Hepatocyte (in vitro differentiated cells): ENCODE measurements at places on chromosomes 13 and 19.

DNA sequence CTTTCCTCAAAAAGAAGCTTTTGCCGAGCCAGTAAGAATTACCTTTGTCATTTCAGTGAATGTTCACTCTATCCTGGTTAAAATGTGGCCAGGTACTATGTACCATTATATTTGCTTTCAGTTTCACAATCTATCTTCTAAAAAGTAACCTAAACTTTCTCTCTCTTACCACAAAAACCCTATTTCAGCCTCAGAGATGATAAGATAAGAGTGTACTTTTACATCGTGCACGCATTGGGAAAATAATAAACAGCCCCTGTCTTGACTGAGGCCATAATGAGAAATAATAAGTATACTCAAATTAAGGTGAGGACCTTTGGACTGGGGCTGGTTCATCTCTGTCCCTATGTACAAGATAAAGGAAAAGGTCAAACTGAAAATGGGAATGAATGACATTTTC is 77.7 kb downstream of the ZNF726 start:
- no peak for DNase-seq
- H3K4me3 ChIP-seq, result no peak overlapping the region
- H3K27ac ChIP-seq, result no peak overlapping the region
- H3K36me3 ChIP-seq, result no peaks in the 10 kb centered on the region
- H3K4me1 ChIP-seq, result no peaks in the 10 kb centered on the region

GRCh38 chr19:14525729-14526128 is 3.7 kb upstream of the TECR start:
- H3K36me3 ChIP-seq, result no peaks in the 10 kb centered on the region
- peak overlapping the region; percentile 70 for H3K27ac ChIP-seq
- H3K4me1 ChIP-seq, result no peaks in the 10 kb centered on the region
- no peaks in the 10 kb centered on the region for H3K27me3 ChIP-seq
- no peak for DNase-seq

DNA sequence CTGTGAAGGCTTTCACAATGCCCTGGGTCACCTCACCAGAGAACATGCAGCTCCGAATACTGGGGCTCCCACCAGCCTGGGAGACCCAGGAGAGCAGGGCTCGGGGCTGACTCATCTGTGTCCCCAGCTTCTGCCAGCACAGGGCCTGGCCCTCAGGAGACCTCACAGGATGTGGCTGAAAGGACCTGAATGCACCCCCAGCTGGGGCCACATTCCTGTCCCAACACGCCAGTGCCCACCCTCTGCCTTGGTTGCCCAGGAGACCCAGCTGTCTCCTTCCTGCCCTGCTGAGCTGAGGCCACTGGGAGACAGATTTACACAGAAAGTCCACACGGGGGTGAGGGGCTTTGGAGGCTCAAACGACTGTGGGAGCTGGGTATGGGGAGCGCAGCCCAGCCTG is 11.9 kb downstream of the BCAT2 start:
- peaks cover 4% of the 10 kb centered on the region for H3K4me1 ChIP-seq
- no peak overlapping the region for H3K27ac ChIP-seq
- no peak overlapping the region for H3K4me3 ChIP-seq
- DNase-seq, result no peak
- no peaks in the 10 kb centered on the region for H3K27me3 ChIP-seq

- no peak overlapping the region for H3K4me3 ChIP-seq
- no peaks in the 10 kb centered on the region for H3K27me3 ChIP-seq
- H3K4me1 ChIP-seq, result peaks cover 10% of the 10 kb centered on the region
- H3K36me3 ChIP-seq, result no peaks in the 10 kb centered on the region
Observed at GRCh38 chr19:16830679-16831078, 1.5 kb downstream of the SIN3B start.

DNA sequence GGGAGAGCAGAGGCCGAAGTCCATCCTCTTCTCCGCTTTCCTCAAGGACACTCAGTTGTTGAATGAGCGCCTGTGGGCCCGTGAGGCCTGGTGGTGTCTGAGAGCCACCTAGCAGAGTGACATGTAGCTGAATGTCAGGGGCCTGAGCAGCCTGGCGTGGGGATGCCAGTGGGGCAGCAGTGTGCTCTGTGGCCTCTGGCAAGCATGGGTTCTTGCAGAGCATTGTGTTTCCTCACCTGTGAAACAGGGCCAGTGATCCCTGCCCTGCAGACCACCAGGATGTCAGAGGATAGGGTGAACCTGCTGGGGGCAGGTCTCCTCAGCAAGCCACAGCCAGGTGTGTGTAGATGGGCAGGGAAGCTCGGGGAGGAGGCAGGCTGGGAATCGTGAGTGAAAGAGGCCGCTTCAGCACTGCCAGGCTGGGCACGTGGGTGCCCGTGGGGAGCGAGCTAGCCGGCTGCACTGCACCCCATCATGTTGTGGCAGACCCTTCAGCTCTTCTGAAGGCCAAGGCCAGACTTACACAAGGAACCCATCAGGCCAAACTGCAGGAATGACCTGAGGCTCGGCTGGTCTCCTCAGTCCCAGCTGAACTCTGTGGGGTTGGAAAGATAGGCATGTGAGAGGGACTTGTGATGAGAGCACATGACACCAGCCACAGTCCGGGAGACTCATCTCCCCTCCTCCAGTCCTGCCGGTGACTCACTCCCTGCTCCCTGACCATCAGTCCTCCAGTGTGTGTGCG is 5.0 kb downstream of the PPP1R37 start:
- H3K27me3 ChIP-seq, result no peaks in the 10 kb centered on the region
- no peaks in the 10 kb centered on the region for H3K36me3 ChIP-seq
- peak; percentile 92 for DNase-seq
- peaks cover 72% of the 10 kb centered on the region for H3K4me1 ChIP-seq
- peak overlapping the region; percentile 94 for H3K27ac ChIP-seq
- no peak overlapping the region for H3K4me3 ChIP-seq

DNA sequence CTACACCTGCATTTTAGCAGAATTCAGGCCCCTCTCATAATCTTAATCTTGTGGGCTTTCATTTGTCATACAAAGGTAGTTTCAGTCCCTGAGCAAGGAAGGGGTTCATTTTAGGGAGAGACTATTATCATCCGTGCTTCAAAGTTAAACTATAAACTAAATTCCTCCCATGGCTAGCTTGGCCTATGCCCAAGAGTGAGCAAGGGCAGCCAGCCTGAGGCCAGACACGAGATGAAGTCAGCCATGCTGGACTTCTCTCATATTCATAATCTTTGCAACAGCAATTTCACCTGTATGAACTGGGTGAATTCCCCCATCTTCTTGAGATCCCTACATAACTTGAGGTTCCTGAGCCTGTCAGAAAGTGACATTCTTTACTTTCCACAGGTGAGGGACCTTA is 13.0 kb downstream of the ERICH4 start:
- no peak for DNase-seq
- H3K4me3 ChIP-seq, result no peak overlapping the region
- H3K4me1 ChIP-seq, result no peaks in the 10 kb centered on the region
- H3K36me3 ChIP-seq, result no peaks in the 10 kb centered on the region
- H3K27ac ChIP-seq, result no peak overlapping the region
- H3K27me3 ChIP-seq, result no peaks in the 10 kb centered on the region

- H3K27me3 ChIP-seq, result no peaks in the 10 kb centered on the region
- H3K27ac ChIP-seq, result no peak overlapping the region
- H3K4me1 ChIP-seq, result peaks cover 5% of the 10 kb centered on the region
Observed at GRCh38 chr13:20810808-20811207, 37.0 kb upstream of the EEF1AKMT1 start.

DNA sequence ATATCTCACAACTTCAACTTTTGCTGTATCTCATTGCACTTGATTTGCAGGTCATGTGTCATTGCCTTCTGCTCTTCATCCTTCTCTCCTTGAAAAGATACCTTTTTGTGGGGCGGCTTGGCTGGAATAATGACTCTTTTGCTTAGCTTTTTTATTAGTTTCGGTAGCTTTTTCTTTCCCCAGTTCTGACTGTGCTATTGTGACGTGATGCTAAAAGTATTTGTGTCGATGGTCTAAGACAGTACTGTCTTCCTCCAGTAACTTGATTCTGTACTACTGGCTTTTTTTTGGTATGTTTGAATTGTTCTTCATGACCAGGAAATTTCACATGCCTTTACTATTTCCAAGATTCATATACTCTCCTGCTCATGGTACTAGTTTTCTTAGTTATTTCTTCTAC is 63.1 kb downstream of the SLITRK1 start:
- no peaks in the 10 kb centered on the region for H3K4me1 ChIP-seq
- H3K27ac ChIP-seq, result no peak overlapping the region
- H3K36me3 ChIP-seq, result no peaks in the 10 kb centered on the region

DNA sequence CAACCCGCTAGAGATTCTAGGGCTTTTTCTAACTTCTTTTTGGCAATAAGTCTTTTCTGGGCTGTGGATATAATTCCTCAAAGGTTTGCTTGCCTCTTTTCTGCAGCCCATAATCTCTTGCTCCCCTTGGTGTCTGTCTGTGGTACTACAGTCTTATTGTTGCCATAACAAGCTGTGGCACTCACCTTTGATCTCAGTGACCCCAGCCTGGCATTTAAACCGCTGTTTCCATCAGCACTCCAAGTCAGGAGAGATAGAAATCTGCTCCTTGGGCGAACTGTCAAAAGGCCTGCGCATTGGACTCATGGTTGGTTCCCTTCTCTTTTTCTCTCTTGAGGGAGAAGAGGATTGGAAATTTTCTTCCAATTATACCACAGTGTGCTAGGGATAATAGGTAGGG is 14.5 kb upstream of the MPHOSPH8 start:
- no peak overlapping the region for H3K4me3 ChIP-seq
- no peaks in the 10 kb centered on the region for H3K4me1 ChIP-seq
- no peaks in the 10 kb centered on the region for H3K36me3 ChIP-seq
- H3K27ac ChIP-seq, result no peak overlapping the region
- H3K27me3 ChIP-seq, result no peaks in the 10 kb centered on the region

DNA sequence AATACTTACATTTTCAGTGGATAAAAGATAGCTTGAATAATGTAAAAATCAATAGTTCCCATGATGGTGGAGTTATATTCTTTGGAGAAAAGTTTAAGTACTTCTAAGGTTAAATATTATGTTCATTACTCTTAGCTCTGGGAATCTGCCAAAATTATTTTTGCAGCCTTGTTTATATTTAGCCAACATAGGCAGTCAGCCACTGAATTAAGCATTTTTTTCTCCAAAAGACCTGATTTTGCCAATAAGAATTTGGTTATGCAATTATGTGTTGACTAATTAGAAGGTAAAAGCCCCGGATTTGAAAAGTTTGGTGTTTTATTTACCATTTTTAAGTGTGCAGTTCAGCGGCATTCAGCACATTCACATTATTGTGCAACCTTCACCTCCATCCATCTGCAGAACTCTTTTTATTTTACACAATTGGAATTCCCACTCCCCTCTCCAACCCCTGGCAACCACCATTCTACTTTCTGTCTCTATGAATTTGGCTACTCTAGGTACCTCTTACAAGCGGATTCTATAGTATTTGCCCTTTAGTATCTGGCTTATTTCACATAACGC is 90.1 kb upstream of the C1QTNF9B start:
- no peaks in the 10 kb centered on the region for H3K27me3 ChIP-seq
- H3K4me3 ChIP-seq, result no peak overlapping the region
- H3K36me3 ChIP-seq, result no peaks in the 10 kb centered on the region
- H3K27ac ChIP-seq, result no peak overlapping the region

- H3K4me3 ChIP-seq, result no peak overlapping the region
- no peaks in the 10 kb centered on the region for H3K36me3 ChIP-seq
- no peaks in the 10 kb centered on the region for H3K27me3 ChIP-seq
- DNase-seq, result no peak
Observed at GRCh38 chr13:113976711-113977684, 3.1 kb upstream of the C13orf46 start.

DNA sequence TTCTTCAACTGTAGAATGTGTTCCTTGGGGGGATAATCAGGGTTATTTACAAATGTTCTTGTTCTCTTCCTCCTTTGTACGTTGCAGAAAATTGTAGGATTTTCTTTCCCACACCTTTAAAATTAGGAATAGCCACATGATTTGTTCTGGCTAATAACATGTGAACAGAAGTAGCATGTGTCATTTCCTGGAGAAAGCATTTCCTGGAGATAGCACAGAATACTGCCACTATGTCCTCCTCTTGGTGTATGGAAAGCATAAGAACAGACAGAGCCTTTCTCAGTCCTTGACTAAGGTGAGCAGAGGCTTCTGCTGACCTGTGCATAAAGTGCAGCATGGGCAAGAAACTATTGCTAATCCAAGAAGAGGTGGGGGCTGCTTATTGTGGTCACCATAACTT is 101.8 kb downstream of the FAM216B start:
- no peaks in the 10 kb centered on the region for H3K27me3 ChIP-seq
- H3K27ac ChIP-seq, result no peak overlapping the region
- no peak for DNase-seq
- peaks cover 11% of the 10 kb centered on the region for H3K4me1 ChIP-seq
- no peaks in the 10 kb centered on the region for H3K36me3 ChIP-seq
- H3K4me3 ChIP-seq, result no peak overlapping the region

- no peak overlapping the region for H3K27ac ChIP-seq
- no peak overlapping the region for H3K4me3 ChIP-seq
- H3K27me3 ChIP-seq, result no peaks in the 10 kb centered on the region
- DNase-seq, result no peak
- no peaks in the 10 kb centered on the region for H3K36me3 ChIP-seq
Observed at GRCh38 chr19:8302734-8303133, 5.4 kb downstream of the CD320 start.

- no peaks in the 10 kb centered on the region for H3K36me3 ChIP-seq
- no peak overlapping the region for H3K27ac ChIP-seq
- no peak for DNase-seq
- peaks cover 16% of the 10 kb centered on the region for H3K4me1 ChIP-seq
- no peak overlapping the region for H3K4me3 ChIP-seq
- peaks cover 45% of the 10 kb centered on the region for H3K27me3 ChIP-seq
Observed at GRCh38 chr19:18597809-18598660, 8.6 kb downstream of the CRLF1 start.

DNA sequence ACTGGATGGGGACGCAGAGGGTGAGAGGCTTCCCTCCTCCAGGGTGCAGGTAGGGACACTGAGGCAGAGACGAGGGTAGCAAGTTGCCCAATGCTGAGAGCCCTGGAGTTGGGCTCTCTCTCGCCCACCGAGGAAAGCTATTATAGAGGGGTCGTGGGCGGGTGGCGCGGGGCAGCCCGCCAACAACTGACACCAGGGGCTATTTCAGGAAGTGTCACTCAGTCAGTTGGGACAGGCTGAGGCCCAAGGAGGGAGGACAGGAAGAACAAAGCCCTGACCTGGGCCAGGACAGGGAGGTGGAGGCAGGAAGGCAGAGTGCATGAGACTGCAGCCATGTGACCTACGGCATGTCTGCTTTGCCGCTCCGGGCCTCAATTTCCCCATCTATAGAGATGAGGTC is 29.9 kb downstream of the TINCR start:
- H3K4me3 ChIP-seq, result no peak overlapping the region
- no peaks in the 10 kb centered on the region for H3K27me3 ChIP-seq
- H3K27ac ChIP-seq, result no peak overlapping the region

DNA sequence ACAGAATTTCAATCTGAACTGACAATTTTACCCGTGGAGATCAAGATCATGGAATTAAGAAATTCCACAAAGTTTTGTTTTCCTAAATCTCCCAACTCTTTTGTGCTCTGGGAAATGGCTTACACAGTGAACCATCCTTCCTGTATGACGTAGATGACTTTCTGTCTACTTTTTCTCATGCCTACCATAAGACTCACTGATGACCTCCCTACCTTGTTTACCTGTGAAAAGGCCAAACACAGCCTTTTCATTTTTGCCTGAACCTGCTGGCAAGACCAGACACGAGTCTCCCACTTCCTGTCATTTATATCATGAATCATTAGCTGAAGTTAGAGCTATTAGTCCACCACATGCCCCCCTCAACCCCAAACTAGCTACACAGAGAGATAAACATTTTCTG is 4.6 kb upstream of the KBTBD6 start:
- H3K4me1 ChIP-seq, result no peaks in the 10 kb centered on the region
- no peaks in the 10 kb centered on the region for H3K27me3 ChIP-seq
- no peaks in the 10 kb centered on the region for H3K36me3 ChIP-seq
- DNase-seq, result no peak
- H3K4me3 ChIP-seq, result no peak overlapping the region
